ENCODE measurements at places on chromosomes 1 and 21. TPM values are rescaled to one million over a fixed set of nuclear protein-coding genes. Genes with fewer than 3 reads are reported as not detected.

DNA sequence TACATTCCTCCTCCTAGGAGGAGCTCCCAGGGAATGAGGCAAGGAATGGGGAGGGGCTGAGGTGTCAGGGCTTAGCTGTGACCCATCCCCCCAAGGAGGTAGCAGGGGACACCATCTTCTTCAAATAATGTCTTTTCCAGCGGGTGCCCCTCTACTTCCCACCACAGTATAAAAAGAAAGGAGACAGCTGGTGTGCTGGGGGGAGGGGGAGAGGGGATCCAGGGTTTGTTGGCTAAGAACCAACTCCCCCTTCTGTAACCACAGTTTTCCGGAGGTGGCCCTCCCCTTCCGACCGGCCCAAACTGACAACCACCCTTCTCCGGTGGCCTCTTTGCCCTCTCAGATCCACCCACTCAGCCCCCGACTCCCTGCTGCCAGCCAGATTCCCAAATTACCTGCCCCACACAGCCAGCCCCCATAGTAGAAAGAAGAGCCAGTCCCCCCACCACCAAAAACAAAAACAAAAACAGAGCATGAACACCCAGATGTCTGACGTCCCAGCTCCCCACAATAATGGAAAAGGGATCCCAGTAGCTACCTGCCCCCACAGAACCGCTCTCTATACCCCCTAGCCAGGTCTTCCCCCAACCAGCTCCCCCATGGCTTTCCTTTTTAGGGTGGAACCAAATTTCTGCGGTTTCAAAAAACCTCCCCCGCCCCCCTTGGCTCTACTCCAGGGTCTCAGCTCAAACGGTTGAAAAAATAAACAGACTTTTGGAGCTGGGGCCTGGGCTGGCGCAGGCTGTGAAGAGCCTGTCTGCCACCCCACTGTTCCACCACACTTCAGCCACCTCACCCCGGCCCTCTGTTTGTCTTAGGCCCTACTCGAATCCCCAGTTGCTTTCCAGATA, 2.1 kb downstream of the ARHGEF2 start:
- peak; percentile 55 for DNase-seq

DNA sequence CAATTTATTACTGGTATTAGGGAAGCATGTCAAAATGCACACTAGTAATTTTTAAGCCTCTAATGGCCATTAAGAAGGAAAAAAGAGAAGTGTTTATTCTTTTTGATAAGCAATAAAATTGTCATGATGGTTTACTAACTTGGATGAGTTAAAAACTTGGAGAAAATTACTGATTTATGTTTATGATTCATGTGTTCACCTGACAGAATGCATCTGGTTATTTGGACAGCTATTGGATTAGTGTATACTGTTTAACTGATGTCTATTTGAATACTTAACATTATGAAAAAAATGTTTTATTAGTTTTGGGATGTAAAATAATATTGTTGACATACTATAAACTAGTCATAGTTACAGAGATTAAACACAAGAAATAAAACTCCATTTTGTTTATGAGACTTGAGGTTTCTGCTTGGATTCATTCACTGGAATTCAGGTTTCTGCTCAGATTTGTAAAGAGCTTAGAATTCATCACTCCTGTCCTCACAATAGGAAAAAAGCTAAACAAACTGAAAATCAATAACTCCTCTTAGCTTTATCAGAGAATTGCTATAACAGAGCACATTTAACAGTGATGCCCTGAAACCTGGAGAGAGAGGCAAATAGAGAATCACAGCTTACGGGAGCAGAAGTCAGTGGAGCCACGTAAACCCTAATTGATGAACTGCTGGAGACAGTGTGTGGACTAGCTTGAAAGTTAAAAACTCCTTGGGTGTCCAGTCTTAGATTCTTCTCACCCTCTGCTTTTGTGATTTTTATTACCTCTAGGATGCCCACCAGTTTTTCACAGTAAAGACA, 56.7 kb downstream of the RALGPS2 start:
- DNase-seq: no peak

- DNase-seq: no peak
These were observed 16.4 kb upstream of the YTHDF2 start for GRCh38 chr1:28720376-28720775.

DNA sequence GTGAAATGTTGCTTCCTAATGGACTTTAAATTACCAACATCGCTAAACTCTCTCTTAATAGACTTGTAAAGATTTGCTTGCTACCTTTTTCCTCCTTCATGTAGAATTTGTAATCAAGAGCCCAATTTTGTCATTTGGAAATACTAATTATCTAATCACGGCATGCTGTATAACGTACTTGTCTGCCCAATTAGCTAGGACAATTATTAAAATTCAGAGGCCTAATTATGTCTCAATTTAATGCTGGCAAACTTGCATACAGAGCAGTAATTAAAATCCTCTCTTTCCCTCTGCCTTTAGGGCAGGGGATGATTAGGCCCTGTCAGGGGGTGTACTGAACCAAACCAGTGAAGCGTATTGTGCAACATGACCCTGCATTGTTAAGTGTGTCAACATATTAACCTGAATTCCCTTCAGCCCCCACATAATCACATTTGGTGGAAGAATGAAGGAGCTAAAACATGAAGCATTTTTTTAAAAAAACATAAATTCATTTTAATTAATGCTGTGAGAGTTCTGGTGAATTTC, 137.4 kb upstream of the BARHL2 start:
- no peak for DNase-seq

The FHAD1 gene
- 0.25 TPM for total RNA-seq

The CALML6 gene
- total RNA-seq: 0.66 TPM

The FTCD gene
- 0.16 TPM for total RNA-seq

Data from HFFc6 (cell line).